Hematopoietic multipotent progenitor cell treated with erythropoietin and hydrocortisone succinate and interleukin-3 and kit ligand, for 6 days (in vitro differentiated cells): ENCODE measurements at places on chromosomes 12 and 14.

GRCh38 chr14:21215879-21216251 is 53.4 kb downstream of the HNRNPC start:
- DNase-seq, result no peak

GRCh38 chr14:76720382-76720813 is 40.9 kb upstream of the VASH1 start:
- DNase-seq, result no peak

GRCh38 chr14:76056128-76056527 is 70.6 kb downstream of the IFT43 start:
- DNase-seq, result peak; percentile 37

DNA sequence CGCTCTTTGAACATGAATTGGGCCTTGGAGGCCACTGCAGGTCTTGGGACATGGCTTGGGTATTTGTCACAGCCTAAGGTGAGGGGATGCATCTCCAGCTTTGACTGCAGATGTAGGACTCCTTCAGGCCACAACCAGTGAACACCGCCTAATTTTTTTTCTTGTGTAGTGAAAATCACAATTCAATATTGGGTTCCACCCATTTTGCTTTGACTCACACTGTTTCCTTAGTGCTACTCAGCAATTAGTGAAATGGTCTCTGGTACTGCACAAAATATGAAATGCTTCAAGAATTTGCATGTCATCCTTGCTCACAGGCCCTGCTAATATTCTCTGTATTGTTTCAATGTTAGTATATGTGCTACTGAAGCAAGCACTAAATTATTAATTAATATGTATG is 12.5 kb downstream of the TMEM253 start:
- no peak for DNase-seq

GRCh38 chr12:101854747-101855146 is 22.6 kb upstream of the DRAM1 start:
- DNase-seq, result peak; percentile 58

- DNase-seq, result no peak
Observed at GRCh38 chr14:34081101-34081575, 130.3 kb upstream of the EGLN3 start.

DNA sequence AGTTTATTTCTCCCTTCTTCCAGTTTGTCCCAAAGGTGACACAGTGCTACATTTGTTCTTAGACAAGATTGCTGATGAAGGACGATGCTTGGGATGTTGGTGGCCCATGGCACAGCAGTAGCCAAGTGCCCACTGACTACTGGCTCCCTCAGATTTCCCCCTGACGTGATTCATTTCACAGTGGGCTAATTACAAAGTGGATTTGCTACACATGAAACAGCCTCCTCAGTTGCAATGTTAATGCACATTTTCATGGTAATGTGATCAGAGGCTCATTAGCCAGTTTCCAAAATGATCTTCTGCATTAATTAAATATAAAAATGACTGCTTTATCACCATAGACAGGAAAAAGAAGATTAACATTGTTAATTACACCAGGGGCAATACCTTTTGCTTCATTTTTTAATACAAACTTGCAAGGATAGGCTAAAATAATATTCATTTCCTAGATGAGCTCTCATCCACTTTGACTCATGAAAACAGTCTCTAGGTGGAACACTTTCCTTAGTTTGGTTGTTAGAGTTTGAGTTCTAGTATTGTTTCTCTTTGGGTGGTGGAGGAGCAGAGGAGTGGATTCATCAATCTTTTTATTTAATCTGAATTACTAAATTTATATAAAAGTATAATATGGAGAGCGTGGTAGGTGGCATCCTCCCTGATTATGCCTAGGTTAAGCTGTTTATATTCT is 250.9 kb downstream of the PDZRN4 start:
- DNase-seq, result no peak

DNA sequence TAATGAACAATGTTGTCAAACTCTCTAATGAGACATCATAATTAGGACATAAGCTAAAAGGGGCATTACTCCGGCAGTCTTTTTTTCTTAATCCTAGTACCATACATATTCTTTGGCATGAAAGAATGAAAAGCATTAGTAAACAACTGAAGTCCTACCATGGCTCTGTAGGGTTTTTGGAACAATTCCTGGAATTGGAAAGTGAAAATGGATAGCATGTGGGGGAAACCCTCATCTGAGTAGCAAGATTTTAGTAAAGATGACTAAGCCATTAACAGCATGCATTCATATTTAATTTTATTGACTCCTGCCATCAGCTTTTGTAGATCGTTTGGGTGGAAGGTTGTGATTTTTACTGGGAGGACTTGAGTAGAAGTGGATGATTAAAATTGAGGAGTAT is 216.2 kb upstream of the PDZRN4 start:
- DNase-seq, result no peak

DNA sequence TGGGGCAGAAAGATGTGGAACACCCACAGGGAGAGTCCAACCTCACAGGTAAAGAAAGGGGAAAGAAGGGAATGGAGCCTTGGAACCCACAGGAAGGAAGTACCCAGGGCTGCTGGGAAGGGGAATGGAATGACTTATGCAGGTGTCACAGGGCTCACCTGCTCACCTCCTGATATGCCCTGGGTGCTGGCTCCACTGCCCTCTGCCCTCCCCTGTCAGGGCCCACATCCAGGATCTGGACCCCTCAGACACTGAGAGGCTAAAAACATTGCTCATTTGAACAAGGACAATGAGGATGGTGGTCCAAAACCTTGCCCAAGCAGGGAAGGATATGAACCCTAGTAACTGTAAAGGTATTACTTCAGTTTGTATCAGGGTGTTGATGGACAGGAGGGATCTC is 19.3 kb downstream of the ZBTB39 start:
- no peak for DNase-seq

DNA sequence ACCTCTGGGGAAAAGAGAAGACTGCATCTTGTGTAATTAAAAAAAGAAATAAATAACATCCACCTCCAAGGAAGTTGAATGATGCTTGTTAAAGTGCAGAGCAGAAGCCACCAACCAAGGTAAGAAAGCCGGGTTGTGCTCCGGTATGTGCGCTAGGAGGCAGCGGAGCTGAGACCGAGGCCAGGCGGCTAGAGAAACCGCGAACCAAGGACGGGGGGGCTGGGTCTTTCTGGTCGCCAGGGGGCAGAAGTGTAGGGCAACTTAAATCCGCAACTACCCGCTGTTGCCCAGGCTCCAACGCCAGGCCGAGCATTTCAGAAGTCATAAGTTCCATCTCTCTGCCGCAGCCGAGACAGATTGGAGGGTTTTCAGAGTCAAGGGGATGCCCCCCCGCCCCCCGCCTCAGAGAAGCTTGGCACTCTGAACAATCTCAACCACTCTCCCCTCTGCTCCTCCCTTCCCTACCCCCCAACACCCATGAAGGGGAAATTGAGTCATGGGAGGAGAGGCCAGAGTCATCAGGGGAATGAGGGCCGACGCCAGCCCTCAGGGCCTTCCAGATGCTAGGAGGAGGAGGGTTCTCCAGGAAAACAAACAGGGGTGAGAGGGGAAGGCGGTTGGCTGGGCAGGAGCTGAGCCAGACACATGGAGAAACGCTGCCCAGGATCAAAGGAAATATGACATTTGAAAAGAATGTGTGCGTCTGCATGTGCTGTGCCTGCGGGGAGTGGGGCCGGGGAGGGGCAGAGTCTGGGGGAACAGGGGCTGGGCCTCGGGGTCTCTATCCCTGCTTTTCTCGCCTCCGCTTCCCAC is 2.2 kb upstream of the NFATC4 start:
- peak; percentile 97 for DNase-seq

DNA sequence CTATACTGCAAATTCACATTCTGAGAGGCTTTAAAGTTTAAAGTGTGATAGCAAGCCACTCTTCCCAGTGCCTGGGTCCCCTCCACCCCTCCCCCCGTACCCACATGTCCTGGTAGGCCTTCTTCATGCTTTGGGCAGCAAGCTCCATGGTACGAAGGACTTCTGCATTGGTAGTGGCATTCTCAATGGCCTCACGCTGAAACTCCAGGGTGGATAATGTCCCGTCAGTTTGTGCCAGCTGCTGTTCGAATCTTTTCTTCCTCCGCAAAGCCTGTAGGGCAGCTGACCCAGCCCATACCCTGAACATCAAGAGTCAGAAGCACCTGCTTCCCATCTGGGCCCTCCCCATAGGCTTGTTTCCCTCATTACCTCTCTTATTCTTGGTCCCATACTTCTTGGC is 2.0 kb downstream of the CHMP4A start:
- no peak for DNase-seq

GRCh38 chr14:68386446-68386845 is 406.4 kb downstream of the ZFP36L1 start:
- no peak for DNase-seq

DNA sequence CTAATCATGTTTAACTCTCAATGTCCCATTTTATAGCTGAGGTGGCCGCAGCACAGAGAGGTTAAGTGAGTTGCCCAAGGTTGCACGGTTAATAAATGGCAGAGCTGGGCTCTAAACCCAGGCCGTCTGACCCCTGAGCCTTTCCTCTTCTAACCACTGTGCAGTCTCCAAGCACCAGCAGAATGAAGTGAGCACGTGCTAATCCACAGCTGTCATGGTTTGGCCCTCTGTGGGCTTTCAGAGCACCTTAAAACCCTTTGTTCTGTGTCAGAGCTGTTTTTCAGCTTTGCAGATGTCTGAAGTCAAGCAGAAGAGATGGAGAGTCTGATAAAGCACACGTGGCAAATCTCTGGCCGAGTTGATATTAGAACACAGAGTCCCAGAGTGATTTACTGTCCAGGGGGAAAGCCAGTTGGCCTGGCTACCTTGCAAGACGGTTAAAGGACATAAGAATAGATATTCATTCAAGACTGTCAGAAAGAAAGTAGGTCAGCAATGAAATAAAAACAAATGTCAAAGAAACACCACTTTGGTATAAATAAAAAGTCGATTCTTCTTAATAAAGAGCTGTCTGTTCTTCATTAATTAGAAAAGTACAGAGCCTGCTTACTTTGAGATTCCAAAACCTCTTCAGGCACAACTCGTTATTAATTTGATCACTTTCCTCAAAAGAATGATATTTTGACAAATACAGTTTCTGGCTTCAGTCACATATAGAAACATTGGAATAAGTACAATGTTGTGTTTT is 107.3 kb downstream of the CRADD start:
- DNase-seq, result peak; percentile 58

DNA sequence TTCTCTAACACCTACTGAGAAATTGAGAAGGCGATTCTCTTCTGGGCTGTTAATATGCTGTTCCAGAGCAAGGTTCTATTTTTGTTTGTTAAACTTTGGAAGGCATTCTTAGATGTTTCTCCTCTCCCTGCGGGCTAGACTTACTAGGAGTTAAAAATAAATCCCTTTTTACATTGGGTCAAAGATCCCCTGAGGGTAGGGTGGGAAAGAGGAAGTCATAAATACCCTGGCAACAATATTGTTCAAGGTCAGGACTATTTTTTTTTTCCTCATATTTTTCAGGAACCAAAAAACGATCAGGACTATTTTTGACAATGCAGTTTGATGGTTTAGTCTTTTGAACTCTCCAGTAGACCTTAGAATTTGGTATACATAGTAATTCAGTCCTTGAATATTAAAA is 12.0 kb upstream of the SLC2A14 start:
- no peak for DNase-seq

- DNase-seq, result no peak
Observed at GRCh38 chr14:70317091-70317968, 42.2 kb downstream of the COX16 start.

DNA sequence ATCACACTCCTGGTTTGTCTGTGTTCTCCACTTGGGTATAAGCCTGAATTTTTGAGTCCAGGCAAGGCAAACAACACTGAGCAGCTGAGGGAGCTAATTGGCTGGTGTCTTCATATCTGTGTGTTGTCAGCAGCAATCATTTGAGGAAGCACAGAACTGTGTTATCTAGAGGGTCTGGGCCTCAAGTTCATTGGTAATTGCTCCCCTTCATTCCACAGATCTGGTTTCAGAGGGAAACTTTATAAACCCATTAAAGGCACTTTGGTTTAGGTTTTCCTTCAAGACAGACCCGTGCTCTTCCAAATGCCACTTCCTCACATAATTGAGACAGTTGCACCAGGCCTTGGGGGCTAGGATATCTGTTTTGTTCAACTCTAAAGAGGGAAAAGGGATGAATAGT is 5.6 kb downstream of the DACT1 start:
- no peak for DNase-seq

- DNase-seq, result no peak
Observed at GRCh38 chr14:103279142-103280025, 54.7 kb upstream of the EIF5 start.

GRCh38 chr12:68980476-68981212 is 47.7 kb upstream of the CPM start:
- no peak for DNase-seq

DNA sequence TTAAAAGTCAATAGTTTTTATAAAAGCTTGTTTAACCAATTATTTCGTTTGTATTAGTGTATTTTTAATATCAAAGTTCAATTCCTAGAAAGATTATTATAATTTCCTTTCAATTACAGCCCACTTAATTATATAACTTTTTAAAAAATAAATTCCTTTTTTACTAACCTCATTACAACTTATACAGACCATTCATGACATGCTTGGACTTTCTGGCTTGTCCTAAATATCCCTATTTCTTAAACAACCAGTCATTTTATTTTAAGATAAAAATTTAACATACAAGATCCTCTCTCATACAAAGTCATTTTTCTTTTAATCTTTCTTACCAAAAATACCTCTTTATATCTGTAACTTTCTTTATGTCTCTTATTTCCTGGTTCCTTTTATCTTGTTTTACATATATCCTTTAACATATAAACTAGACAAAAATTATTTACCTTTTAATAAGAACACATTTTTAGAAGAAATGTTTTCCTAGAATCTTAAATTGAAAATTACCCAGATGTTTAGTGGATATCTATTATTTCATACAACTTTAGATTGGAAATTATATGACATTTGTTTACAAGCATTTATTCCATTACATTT is 10.4 kb upstream of the TMEM263 start:
- no peak for DNase-seq

DNA sequence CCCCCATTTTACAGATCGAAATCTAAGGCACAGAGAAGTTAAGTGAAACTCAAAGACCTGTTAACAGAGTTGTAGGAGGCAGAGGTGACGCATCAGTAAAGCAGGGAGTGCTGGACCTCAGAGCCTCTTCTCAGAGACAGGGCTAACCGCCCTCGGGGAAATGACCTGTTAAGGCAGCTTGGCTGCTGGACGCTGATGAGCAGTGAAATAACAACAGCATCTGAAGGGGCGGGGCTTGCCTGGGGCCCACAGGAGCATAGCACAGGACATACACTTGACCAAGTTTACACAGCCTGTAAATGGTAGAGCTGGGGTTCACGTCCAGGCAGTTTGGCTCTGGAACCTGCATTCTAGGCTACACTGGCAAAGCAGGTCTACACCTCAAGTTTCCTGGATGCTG is 39.3 kb downstream of the LRTM2 start:
- DNase-seq, result no peak

DNA sequence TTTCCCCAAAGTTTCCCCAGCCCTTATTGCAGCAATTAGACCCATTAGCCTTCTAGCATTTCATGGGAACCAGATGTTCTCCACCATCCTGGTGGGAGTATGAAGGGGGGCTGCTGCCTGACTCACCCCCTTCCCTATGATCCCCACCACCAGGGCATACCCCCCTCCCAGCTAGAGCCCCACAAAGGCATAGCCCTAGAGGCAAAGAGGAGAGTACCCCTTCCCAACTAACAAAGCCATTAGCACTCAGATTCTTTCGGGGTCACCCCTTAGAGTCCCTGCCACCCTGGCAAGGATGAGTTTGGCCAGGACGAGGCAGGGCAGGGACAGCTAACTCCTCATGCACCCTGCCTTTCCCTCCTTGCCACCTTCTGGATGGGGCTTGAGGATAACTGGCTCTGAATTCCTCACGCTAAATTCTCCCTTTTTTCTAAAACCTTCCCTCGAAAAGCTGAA is 9.2 kb downstream of the RARG start:
- no peak for DNase-seq
